ENCODE measurements at places on chromosomes 6 and 20. TPM values are rescaled to one million over a fixed set of nuclear protein-coding genes. Genes with fewer than 3 reads are reported as not detected.

Gene RIMS4
- total RNA-seq, result 6.6 TPM

Gene DEFB125
- not detected for total RNA-seq

GRCh38 chr20:10970109-10970508 is 296.3 kb upstream of the JAG1 start:
- DNase-seq, result no peak

DNA sequence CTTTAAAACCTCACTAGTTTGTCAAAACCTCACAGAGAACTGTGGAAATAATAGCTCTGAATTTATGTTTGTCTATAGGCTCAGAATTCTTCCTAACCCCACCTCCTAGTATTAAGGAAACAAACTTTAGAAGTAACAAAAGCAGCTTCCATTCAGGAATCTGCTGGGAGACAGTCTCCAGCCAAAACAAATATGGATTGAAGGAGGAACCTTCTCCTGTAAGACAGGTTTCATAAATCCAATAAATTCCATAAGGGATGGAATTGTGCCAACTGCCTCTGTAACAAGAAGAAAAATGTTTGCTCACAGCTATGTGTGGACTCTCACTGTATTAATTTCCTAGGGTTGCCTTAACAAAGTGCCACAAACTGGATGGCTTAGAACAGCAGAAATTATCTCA is 7.5 kb downstream of the SYCP2 start:
- no peak for DNase-seq

DNA sequence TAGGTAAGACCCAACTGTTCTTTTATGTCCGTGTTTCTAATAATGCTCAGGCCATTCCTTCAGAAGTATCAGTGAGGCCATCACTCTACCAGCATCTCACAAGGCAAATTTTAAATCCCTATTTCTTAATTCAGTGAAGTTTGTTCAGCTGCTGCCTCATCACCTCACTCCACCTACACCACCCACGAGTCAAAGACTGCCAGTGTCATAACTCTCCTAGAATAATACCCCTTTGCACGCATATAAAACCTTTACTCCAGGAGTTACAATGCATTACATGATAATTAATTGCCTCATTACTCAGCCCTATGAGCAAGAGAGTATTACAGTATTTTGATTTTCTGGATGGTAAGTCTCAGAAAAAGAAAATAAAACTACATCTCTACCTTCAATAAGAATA is 793.6 kb downstream of the TFAP2A start:
- no peak for DNase-seq
